ENCODE measurements at places on chromosomes 6 and 20. TPM values are rescaled to one million over a fixed set of nuclear protein-coding genes. Genes with fewer than 3 reads are reported as not detected.

Gene CCHCR1
- total RNA-seq = 11.0 TPM

Gene PPP1R14C
- 114 TPM for total RNA-seq

Gene RAET1G
- total RNA-seq = 1.1 TPM

Gene TXLNB
- 60.4 TPM for total RNA-seq

Gene CALHM5
- total RNA-seq = 2.5 TPM

Gene CLDN20
- total RNA-seq = not detected

Gene WFDC6
- total RNA-seq = not detected

Gene SLC16A10
- total RNA-seq = 9.5 TPM

Gene ATP9A
- total RNA-seq = 27.6 TPM

Gene TCP11
- not detected for total RNA-seq

Gene TREM2
- 3.1 TPM for total RNA-seq

Gene MACROD2
- total RNA-seq = 2.6 TPM

Gene PMEPA1
- total RNA-seq = 60.3 TPM
